GM12878 (cell line): ENCODE measurements at places on chromosomes 2 and 18. TPM values are rescaled to one million over a fixed set of nuclear protein-coding genes. Genes with fewer than 3 reads are reported as not detected.

ZNF385B gene
- not detected in 2 replicates for total RNA-seq

CHRND gene
- not detected in 2 replicates for total RNA-seq

LIMS1 gene
- 51.4 and 55.3 TPM in 2 replicates for total RNA-seq

CDK5R2 gene
- total RNA-seq: not detected in 2 replicates

GAL3ST2 gene
- 0.36 and 0.48 TPM in 2 replicates for total RNA-seq

INPP5D gene
- total RNA-seq: 126 and 139 TPM in 2 replicates

RAB6C gene
- total RNA-seq: not detected in 2 replicates

PCARE gene
- total RNA-seq: 0.03 and 0.08 TPM in 2 replicates

ZC3H6 gene
- total RNA-seq: 4.7 and 5.0 TPM in 2 replicates

LIMS3 gene
- 0.61 and 0.69 TPM in 2 replicates for total RNA-seq

FARP2 gene
- total RNA-seq: 62.6 and 67.5 TPM in 2 replicates

RAPH1 gene
- 0.08 and 0.21 TPM in 2 replicates for total RNA-seq

LAMA3 gene
- total RNA-seq: 4.5 and 5.7 TPM in 2 replicates

DNA sequence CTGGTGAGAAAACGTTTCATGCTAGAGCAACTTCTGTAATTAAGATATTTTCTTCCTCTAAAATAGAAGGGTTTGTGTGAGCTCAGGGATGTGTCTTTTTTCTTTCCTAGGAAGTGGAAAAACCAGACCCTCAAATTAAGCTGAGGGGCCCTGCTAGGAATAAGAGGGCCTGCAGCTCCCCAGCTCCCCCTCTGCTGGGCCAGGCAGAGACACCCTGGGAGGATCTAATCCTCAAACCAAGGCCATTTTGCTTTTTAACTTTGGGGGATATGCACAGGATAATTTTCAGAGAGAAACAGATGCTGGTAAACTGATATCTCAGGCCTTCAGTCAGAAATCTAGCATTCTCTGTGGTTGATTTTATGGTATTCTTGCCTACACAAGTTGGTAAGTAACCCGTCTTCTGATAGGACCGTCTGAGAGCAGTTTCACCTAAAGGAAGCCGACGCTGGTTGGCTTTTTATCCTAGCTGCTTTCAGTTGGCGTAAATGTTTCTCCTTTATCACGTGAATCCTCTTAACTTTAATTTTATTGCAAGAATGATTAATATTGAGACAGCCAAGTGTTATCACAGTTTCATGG is 34.8 kb downstream of the SNTG2 start:
- DNase-seq: no peak

DNA sequence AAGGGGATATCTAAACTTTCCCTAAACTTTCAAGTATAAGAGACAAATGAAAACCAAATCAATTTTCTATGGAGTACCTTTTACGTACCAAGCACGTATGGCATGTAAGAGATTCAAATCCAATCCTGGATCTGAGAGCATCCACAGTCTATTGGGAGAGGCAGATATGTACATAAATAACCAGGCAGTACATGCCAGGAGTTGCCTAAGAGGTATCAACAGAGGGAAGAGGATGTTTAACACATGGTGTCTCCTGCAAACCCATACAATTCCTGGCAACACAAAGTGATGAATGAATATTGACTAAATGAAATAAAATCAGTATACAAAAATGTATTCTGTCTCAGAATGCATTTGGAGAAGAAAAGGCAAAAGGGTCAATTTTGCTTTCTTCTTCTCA is 116.6 kb downstream of the PIGN start:
- DNase-seq: no peak

DNA sequence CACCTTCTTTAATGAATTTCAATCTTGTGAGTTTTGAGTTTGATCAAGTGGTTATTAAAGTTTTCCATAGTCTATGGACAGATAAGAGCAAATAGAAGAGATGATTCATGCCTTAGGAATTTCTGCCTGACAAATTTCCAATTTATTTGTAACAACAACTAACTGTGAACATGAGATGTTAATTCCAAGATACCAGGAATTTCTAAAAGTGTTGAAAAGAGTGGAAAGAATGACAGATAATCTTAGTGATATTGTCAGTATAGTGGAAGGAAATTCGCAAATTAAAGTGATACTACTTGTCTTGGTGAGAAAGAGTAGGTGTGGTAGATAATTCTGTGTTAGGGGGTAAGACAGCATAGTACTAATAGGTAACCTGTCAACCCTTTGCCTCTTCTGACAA is 82.4 kb downstream of the AGPS start:
- no peak for DNase-seq

GRCh38 chr2:31893094-31893493 is 117.7 kb downstream of the MEMO1 start:
- no peak for DNase-seq

DNA sequence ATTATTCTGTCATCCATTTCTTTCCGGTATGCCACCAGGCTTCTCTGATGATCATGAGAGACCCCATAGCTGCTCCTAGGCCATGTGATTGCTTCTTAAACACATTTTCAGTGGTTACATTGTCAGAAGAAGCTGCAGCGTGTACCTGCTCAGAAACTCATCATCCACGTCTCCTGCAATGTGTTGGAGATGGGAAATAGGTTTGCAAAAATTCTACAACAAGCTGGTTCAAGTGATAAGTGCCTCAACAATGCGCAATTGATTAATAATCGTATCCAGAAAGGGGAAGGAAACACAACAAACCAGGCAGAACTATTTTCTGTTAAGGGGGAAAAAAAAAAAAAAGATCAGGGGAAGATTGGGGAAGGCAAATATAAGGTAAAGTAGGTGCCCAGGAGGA is 75.7 kb upstream of the THUMPD2 start:
- no peak for DNase-seq

GRCh38 chr2:109609352-109610024 is 4.3 kb downstream of the SEPTIN10 start:
- no peak for DNase-seq

DNA sequence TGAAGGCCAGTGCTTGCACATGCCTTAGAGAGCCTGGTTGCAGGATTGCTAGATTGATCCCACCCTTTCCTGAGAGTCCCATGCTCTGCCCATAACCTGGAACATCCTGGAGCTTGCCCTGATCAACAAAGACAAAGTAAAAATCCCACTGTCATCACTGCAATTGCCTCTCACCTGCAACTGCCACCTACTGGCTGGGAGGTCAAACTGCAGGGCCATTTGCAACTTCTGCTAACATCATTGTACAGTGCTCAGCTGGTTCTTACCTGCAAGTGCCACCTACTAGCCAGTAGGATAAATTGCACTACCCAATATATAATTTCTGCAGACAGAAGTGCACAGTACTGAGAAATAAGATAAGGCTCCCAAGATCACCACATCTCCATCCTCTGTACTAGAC is 947.5 kb downstream of the CPS1 start:
- no peak for DNase-seq

DNA sequence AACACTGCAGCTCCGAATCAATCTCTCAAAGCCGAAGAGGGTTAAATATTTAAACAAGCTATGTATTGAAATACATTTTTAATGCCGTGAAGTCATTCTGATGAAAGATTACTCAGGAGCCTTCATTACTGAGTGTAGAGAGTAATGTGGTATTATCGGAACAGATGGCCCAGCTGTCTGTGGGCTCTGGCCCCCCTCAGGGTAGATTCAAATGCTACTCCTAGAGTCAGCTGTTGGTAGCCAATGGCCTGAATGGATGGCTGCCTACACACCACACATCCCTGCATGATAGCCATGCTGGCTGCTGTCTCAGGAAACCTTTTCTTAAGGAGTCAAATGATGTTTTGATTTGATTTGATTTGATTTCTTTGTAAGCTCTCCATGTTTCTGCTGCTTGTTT is 732.3 kb upstream of the CELF4 start:
- DNase-seq: no peak

GRCh38 chr2:3189076-3189591 is 188.5 kb downstream of the EIPR1 start:
- no peak for DNase-seq

DNA sequence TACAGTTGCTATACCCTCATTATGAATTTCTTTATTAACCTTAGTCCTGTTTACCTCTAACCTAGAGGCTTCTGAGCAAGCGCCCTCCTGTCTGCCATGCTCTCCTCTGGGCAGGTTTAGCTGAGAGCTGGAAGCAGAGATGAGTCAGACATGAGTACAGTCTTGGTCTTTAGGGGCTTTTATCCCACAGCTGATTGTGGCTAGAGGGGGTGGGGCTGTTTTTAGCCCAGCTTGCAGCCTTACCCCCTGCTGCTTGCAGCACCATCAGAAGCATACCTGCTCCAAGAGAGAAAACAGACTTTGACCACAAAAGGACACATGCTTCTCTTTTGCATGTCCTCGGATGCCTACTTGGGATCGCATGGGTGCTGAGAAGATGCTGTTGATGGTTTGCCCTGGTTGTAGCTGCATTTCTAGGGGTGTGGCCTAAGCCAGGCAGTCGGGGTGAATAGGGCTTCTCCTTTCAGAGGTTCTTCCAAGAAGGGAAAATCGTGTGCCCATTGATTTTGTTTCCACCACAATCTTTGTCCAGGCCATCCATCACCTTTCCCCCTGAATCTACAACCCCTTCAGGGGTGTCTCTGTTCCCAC is 115.0 kb upstream of the LGALSL start:
- DNase-seq: no peak

DNA sequence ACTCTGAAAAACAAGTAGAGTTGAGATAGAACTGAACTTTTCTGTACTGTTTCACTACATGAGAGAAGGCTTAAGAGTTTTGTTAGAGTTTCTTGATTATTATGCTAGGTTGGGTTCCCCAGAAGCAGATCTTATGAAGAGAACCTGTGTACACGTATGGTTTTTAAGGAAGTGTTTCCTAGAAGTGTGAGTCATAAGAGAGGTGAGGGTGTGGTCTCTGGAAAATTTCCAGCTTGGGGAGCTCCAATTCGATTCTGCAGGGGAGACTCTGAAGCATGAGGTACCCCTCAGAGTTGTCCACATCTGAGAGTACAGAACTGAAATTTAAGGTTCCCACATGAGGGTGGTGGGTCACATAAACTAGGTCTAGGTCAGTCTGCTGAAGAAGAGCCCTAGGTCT is 83.3 kb upstream of the MAP2 start:
- no peak for DNase-seq

DNA sequence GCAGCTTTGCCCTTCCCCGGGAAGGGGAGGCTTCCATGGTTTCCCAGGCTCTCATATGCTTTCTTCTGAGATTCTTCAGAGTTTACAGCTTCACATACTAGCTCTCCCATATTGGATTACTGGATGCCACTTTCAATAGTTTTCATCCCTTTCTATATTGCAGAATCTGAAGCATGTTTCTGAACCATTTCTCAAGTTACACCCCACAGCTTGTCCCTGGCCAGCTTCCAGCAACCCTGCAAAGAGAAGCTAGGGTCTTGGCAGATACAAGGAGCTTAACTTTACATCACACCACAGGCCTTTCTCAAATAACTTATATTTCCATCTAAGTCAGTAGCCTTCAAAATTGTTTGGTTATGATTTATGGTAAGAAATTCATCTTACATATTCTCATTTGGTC is 39.6 kb downstream of the LHCGR start:
- DNase-seq: no peak

DNA sequence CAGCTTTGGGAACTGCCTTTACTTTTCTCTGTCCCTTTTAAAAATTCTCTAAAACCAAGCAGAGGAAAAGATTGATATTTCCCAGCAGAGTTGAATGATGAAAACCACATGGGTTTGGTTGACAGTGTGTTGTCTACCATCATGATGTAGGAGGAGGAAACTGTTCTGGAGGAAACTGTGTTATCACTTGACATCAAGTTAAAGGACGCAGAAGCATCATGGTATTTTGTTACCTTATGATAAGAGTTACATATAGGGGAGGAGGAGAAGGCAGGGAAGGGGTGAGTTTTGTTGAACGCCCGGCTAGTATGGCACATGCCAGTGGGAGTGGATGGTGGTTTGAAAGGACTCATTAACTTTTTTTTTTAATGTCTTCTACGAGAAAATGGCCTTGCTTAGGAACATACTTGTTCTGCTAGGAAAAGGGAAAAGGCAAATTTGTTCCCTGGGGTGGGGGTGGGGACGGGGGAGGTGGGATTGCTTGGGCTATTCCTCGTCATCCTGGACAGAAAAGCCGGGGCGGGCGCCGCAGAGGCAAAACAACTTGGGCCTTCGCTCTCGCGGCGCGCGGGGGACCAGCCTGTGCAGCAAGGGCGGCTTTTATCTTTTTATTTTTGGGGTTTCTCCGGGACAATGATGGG is 766 bp downstream of the TMEM17 start:
- no peak for DNase-seq
